ENCODE measurements at places on chromosomes 11 and 22. TPM values are rescaled to one million over a fixed set of nuclear protein-coding genes. Genes with fewer than 3 reads are reported as not detected.

The OR10D3 gene
- total RNA-seq, result not detected

The SCO2 gene
- 0.81 TPM for total RNA-seq

The EMID1 gene
- total RNA-seq, result 0.27 TPM

The HEPACAM gene
- total RNA-seq, result 2.6 TPM

The SLC17A6 gene
- total RNA-seq, result not detected

The OR5P2 gene
- not detected for total RNA-seq

DNA sequence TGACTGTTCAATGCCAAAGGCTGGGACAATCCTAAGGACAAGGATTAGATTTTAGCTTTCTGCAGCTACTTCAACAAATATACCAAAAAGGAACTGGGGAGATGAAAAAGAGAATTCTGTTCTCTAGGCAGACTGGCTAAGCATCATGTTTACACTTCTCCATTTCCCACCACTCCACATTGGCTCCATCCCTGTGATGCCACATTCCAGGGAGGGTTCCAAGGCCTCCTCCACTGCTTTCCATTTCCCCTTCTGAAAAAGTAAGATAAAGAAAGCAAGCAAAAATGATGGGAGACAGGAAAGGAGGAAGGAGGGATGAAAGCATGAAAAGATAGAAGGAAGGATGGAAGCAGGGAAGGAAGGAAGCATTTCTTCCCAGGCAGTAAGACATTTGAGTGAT is 315.8 kb downstream of the BLID start:
- DNase-seq, result no peak

- DNase-seq, result peak; percentile 54
Measured at GRCh38 chr11:6315811-6316425, 4.4 kb downstream of the CAVIN3 start.

DNA sequence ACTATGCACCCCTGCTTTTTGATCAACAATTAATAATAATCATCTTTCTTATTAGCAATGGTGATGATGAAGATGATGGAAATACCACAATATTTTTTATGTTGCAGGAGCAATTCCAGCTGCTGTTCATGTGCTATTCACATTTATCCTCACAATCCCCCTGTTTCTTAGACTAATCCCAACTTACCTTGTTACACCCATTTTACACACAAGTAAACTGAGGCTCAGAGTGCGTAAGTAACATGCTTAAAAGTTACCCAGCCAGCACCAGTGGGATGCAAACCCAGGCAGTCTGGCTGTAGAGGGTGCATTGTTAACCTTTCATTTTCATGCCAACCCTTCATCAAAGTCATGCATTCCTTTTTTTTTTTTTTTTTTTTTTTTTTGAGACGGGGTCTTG is 1.6 kb upstream of the CRYBA4 start:
- DNase-seq, result no peak

- no peak for DNase-seq
Measured at GRCh38 chr22:45648301-45649117, 23.1 kb upstream of the ATXN10 start.

DNA sequence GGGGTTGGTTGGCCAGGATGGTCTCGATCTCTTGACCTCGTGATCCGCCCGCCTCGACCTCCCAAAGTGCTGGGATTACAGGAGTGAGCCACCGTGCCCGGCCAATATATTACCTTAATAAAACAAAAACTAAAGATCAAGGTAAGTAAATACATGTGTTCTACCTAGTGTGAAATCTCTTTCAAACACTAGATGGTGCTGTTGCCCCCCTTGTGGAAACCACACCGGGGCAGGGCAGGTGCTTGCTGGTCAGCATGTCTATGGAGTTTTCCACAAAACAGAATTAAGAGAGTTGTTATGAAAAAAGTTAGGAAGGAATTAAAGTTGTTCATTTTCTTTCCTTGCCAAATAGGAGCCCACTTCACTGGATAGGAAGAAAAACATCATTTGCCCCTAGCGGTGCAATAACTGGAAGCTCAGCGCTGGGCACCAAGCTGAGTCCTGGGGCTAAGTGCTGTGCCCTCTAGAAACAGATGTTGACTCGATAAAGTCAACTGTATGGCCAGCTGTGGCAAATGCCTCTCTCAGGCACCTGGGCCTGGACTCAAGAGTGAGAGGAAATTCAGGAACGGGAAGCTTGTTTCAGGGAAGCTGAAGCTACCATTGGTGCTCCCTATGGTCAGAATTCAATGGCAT is 6.3 kb upstream of the KCNJ5 start:
- no peak for DNase-seq

GRCh38 chr11:121696177-121696871 is 243.6 kb upstream of the SORL1-AS1 start:
- DNase-seq, result no peak

GRCh38 chr11:36744375-36745168 is 146.5 kb upstream of the RAG2 start:
- peak; percentile 56 for DNase-seq

DNA sequence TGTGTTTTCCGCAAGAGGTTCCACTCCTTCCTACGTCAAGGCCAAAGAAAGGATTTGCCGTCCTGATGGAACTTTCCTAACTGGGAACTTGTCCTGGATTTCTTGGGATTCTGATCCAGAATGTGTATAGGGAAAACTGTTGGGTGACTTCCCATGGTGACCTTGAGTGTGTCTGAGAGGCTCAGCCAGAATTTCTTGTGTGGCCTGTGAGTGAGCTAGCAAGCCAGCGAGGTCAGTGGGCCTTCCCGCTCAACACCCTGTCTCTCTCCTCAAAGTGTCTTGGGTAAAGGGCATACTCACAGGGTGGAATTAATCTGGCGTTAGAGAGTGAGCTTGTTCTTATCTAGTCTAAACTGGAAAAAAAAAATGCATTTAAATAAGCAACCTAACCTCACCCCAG is 20.4 kb downstream of the ZNRF3 start:
- no peak for DNase-seq

GRCh38 chr22:49690454-49690853 is 137.2 kb downstream of the BRD1 start:
- DNase-seq, result no peak

DNA sequence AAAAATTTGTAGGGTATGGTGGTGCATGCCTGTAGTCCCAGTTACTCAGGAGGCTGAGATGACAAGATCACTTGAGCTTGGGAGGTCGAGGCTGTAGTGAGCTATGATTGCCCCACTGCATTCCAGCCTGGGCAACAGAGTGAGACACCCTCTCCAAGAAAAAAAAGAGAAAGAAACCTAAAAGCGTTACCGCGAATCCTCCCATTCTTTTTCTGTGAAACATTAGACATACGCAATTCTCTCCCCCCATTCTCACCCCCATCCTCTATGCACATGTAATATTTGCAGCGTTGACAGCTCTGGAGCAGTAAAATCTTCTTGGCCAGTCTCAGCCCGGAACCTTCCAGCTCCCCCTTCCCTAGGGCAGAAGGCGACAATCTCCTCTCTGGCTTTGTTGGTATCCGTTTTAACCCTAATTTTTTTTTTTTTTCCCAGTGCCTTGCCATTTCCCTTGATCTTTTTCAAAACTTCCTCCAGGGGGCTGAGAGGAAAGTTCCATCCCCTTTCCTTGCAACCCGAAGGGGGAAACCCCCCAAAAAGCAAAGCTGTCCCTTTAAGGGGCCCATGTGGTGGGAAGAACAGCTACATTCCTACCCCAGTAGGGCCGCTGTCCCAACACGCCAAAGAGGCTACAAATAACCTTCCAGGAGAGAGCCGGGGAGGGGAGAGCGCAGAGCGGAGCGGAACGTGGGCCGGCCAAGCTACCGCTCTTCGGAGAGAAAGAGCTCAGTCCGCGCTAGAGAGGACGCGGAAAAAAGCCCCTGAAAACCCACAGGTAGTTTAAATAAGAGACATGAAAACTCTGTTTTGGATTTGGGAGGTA is 1.9 kb downstream of the LRP4 start:
- DNase-seq, result peak; percentile 61

DNA sequence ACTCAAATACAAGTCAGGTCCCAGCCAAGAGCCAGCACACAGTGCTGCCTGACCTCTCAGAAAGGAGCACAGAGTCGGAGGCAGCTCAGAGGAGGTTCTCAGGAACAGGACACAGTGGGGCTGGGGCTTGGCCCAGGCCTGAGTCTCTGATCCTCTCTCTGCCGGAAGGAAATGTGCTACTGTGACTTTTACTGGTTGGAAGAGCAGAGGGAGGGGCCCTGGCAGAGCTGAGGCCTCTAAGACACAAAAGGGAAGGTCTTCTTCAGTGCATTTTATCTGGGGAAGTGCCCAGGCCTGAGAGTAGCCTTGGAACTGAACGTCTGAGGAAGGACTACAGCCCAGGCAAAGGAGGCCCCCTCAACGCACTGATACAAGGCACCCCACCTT is 16.2 kb upstream of the CASTOR1 start:
- DNase-seq, result peak; percentile 78

DNA sequence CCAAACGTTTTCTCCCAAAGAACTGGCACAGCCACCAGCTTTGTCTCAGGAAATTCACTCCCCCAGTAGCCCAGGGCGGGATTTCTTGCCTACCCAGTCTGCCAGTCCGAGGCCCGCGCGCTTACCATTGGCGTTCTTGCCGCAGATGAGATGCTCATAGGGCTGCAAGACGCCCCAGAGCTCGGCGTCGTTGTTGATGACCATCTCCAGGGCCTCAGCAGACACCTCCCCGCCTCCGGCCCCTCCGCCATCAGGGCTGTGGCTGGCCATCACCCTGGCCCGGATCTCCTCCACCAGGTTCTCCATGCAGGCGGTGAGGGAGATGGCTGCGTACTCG is 1.3 kb downstream of the ABTB2 start:
- DNase-seq, result no peak

- DNase-seq, result no peak
Measured at GRCh38 chr11:111414267-111414931, 35.3 kb upstream of the POU2AF1 start.

DNA sequence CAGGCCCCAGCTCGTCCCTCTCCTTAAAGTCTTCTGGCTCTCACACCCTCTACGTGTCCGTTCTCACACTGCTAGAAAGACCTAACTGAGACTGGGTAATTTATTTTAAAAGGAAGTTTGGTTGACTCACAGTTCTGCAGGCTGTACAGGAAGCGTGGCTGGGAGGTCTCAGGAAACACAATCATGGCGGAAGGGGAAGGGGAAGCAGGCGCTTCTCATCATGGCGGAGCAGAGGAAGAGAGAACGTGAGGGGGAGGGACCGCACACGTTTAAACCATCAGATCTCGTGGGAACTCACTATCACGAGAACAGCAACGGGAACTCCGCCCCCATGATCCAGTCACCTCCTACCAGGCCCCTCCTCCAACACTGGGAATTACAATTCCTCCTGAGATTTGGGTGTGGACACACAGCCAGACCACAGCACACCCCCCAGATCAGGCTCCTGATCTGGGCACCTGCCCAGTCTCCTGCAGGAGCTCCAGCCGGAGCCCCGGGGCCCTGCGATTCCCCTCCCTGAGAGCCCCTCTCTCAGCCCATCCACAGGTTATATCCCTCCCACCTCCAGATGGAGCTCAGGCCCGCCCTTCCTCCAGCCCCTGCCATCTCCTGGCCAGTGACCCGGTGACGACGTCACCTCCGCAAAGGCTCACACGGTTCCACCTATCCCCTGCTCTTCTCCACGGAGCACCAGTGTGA is 170.2 kb downstream of the BRD1 start:
- DNase-seq, result peak; percentile 82

DNA sequence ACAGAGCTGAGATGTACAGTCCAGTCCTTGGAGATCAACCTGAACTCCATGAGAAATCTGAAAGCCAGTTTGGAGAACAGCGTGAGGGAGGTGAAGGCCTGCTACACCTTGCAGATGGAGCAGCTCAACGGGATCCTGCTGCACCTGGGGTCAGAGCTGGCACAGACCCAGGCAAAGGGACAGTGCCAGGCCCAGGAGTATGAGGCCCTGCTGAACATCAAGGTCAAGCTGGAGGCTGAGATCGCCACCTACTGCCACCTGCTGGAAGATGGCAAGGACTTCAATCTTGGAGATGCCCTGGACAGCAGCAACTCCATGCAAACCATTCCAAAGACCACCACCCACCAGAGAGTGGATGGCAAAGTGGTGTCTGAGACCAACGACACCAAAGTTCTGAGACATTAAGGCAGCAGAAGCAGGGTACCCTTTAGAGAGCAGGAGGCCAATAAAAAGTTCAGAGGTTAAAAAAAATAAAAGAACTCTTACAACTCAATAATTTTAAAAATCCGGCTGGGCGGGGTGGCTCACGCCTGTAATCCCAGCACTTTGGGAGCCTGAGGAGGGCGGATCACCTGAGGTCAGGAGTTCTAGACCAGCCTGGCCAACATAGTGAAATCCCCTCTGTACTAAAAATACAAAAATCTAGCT is 69.9 kb upstream of the RTL6 start:
- DNase-seq, result no peak

- no peak for DNase-seq
Measured at GRCh38 chr11:116172156-116172555, 600.6 kb downstream of the BUD13 start.

GRCh38 chr11:123180166-123180565 is 14.9 kb downstream of the CLMP start:
- DNase-seq, result no peak

DNA sequence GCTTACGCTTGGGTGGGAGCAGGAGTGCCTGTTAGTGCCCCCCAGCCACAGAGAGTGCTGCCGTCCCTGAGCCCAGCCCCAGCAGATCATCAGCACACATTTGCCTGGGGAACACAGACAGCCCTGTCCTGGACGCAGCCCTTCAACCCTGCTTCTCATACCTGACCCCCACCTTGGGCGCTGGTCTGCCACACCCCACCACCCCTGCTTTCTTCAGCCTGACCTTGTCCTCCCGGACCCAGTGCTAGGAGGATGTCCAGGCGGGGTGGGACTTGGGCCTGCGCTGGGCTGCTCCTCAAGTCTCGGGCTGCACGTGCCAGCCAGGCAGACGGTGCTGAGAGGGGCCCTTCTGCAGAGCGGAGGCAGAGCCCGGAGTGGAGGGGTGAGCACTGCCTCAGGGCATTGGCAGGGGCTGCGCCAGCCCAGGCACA is 119.2 kb downstream of the KCNQ1OT1 start:
- DNase-seq, result peak; percentile 27

DNA sequence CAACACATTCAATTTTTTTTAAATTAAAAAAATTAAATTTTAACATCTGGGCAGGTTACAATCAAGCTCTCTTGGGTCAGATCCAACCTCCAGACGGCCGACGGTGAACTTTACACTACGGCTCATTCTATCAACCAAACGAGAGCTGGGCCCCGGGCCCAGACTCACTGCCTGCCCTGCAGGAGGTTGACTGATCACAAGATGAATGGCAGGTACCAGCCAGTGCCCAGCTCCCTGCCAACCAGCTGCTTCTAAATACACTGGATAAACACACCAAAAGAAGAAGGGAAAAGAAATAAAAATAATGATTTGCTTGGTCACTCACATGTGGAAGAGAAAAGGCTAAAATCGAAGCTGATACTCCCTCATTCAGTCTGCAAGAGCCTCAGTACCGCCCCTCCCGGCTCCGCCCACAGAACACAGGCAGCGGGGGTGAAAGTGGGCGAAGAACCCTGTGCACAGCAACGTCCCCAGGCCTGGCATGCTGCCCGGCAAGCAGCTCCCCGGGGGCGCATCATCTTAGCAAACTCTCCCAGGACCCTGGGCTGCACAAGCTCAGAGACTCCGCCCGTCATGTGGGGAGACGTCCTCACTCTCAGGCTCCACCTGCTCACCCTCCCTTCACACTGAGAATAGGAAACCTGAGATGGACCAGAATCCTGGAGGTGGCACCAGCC is 303.4 kb downstream of the SHANK2 start:
- no peak for DNase-seq

Measured in heart left ventricle (tissue), 16 donors.